Stimulated activated CD4-positive, alpha-beta T cell treated with anti-CD3 and anti-CD28 coated beads, Interleukin-15, amount 100 ng/mL, for 24 hours (primary cell): ENCODE measurements at places on chromosomes 7 and 10.
A peak's percentile ranks its signal among the peaks of the same experiment; 100 is the strongest.

DNA sequence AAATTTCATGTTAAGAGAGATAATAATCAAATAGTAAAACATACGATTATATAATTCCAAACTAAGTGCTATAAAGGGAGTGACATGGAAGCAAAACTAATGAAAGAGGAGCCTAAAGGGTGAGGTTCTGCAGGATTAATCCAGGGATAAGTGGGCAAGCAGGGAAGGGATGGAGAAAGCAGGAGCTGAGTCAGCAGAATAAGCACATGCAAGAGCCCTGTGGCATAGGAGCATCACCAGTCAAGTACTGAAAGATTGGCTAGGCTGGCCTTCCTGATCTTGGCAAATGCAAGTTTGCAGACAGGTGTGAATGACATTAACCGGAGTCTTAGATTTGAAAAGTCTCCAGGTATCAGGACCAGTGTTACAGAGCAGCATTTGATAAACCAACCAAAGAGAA lies 336.4 kb downstream of the ELMO1 start:
- DNase-seq: no peak

GRCh38 chr7:38330861-38331621 lies 57.6 kb upstream of the TARP start:
- no peak for DNase-seq

- no peak for DNase-seq
Measured at GRCh38 chr7:33145156-33145555, 15.8 kb downstream of the BBS9 start.

GRCh38 chr10:19480353-19480752 lies 335.9 kb upstream of the PLXDC2 start:
- DNase-seq: no peak

- no peak for DNase-seq
Measured at GRCh38 chr10:33066558-33067236, 108.7 kb upstream of the ITGB1 start.

DNA sequence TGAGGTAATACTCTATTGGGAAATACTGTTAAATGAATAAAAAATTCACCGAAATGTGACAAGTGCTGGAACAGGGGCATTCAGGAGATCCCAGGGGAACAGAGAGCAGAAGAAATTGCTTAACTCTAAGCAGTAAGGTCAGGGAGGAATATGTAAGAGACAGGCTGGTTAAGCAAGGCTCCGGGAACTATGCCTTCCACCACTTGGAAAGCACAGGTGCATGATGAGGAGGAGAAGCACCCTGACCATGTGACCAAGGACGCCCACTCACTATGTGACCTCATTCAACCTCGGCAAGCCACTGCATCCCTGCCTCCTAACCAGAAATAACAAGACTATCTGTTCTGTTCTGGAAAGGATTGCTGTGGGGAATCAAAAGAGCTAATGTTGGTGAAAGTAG lies 218.4 kb downstream of the ELMO1 start:
- peak; percentile 35 for DNase-seq

DNA sequence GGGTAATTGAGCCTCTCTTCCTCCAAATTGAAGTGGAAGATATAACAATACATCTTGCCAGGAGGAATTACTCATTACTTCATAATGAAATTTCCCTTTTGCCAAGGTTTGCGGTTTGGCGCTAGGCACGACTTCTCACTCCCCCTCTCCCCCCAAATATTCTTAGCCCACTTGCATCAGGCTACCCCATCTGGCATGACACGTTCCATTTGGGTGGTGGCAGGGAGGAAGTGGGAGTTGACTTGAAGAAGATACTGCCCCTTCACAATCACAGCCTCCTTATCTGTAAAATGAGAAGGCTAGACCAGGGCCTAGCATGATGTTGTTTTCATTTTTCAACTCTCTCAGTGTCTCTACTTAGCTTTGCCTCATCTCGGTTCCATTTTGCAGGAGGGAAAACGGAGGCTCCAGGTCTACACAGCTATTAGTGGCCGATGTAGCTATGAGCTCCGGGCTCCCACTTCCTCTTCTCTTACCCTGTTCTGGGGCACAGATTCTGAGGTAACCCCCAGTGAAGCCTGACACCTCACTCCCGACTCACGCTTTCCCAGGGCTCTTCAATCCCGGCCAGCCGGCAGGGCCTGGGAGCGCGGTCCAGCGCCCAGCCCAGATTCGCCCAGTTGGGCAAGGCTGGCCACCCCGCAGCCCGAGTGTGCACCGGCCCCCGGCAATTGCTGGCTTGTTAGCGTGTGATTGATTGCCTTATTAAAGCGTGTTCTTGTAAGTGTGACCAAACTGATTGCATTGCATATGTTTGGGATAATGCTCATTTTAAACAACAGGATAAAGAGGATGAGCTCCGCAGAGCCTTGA lies 6.5 kb downstream of the EVX1 start:
- DNase-seq: no peak
